ENCODE measurements at places on chromosomes 4 and X.

GRCh38 chrX:131607792-131608369 lies 64.0 kb downstream of the OR13H1 start:
- no peak for DNase-seq

DNA sequence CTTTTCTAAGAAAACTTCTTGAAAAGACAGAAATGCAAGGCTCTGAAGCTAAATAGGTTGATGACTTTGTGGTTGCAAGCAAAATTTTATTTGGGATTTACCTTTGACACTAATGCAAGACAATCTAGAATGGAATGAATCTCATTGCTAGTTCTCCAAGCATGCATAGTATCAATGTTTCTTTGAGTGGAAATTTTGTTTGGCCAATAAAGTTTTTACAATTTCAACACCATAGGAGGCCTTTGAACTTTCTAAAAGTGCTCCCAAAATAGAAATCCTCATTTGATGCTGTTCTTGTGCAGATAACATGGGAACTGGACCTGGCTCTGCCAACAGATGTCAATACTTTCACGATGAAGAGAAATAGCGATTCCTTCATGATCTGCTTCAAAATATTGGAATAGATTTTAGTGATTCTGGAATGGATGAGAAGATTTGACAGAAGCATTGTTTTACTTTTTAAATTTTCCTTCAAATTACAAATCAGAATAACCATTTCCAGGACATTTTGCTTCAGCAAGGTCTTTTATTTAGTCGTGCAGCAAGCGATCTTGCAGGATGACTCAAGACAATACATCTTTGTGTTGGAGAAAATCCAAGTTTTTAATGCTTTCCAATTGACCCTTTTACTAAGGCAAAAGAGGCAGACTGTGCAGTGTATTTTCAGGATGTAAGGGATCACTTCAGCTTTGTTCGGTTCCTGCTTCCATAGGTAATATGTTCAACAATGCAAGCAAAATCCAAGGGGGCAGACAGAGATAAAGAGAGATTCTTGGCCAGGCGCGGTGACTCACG lies 51.7 kb upstream of the OTUD4 start:
- DNase-seq = no peak

GRCh38 chr4:63620271-63620670 lies 789.0 kb downstream of the TECRL start:
- no peak for DNase-seq

- no peak for DNase-seq
Measured at GRCh38 chr4:56648824-56649151, 32.3 kb downstream of the HOPX start.

DNA sequence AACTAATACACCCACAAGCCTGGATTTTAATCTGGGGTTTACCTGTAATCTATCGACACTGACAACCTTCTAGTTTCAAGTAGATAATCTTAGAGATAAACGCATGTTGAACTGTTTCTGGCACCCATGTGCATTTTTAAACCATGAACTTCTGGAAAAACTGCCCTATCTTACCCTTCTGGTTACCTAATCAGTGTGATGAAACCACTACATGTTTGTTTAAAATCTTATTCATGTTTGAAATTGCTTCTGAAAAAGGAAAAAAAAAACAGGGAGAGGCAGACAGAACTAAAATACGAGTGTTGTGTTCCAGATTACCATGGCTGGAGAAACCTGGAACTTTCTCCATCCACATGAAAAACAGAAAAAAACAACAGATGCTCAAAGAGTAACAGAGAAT lies 139.3 kb downstream of the MID1IP1 start:
- no peak for DNase-seq

GRCh38 chr4:56464581-56464980 lies 2.8 kb upstream of the SRP72 start:
- no peak for DNase-seq

Measured in T1000 (cell line).